Heart left ventricle (tissue), 16 donors: ENCODE measurements at places on chromosomes 5 and 9. TPM values are rescaled to one million over a fixed set of nuclear protein-coding genes. Genes with fewer than 3 reads are reported as not detected.

GRCh38 chr9:81906671-81907070, 21.6 kb upstream of the SPATA31D4 start:
- DNase-seq, result no peak
- no peaks in the 10 kb centered on the region for H3K36me3 ChIP-seq
- H3K4me1 ChIP-seq, result no peaks in the 10 kb centered on the region
- no peak overlapping the region for H3K27ac ChIP-seq
- no peak overlapping the region for H3K4me3 ChIP-seq

DNA sequence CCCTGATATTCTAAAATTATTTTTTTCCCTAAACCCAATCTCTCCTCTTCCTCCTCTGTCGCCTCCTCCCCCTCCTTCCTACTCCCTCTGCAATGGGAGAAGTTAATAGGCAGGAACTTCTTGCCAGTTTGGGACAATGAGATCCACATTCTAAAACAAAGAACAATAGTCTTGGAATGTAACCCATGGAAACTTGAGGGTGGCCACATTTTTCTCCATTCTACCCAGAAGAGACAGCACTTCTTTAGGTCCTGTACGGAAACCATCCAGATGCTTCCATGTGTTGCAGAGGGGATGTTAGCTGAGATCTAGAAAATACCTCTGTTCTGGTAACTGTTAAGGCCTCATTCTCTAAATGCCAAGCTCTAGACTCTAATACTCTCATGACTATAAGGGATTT, 10.0 kb downstream of the SPARC start:
- H3K27ac ChIP-seq, result peak overlapping the region; percentile 86
- peaks cover 40% of the 10 kb centered on the region for H3K36me3 ChIP-seq
- peaks cover 32% of the 10 kb centered on the region for H3K4me1 ChIP-seq
- no peaks in the 10 kb centered on the region for H3K27me3 ChIP-seq

DNA sequence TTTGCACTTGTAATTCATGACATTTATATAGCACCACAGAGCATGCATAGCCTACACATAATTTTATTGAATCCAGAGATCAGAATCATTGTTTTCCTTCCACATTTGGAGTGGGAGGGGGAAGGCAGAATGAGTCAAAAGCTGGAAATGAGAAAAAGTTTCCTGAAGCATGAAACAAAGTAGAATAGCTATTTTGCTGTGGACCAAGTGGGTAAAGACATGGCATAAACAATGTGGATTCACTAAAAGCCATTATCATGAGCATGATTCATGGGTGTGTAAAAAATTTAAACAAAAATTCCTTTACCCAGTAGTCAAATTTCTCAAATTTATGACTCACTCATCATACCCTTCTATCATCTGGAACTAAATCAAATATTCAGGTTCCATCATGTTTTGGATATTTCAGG, 97.9 kb downstream of the YIPF5 start:
- H3K27ac ChIP-seq, result no peak overlapping the region
- H3K27me3 ChIP-seq, result no peaks in the 10 kb centered on the region
- H3K4me3 ChIP-seq, result no peak overlapping the region
- H3K36me3 ChIP-seq, result no peaks in the 10 kb centered on the region

DNA sequence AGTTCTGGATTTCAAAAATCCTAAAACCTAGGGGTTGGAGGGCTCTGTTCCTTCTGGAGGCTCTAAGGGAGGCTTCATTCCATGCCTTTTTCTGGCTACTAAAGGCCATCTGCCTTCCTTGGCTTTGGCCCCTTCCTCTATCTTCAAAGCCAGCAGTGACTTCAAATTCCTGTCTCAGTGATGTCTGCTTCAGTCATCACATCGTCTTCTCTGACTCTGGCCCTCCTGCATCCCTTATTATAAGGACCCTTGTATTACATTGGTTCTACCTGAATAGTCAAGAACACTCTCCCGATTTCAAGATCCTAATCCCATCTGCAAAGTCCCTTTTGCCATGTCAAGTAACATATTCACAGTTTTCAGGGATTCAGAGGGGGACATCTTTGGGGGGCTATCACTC, 60.3 kb downstream of the GNA14 start:
- peaks cover 18% of the 10 kb centered on the region for H3K4me1 ChIP-seq
- no peaks in the 10 kb centered on the region for H3K27me3 ChIP-seq

DNA sequence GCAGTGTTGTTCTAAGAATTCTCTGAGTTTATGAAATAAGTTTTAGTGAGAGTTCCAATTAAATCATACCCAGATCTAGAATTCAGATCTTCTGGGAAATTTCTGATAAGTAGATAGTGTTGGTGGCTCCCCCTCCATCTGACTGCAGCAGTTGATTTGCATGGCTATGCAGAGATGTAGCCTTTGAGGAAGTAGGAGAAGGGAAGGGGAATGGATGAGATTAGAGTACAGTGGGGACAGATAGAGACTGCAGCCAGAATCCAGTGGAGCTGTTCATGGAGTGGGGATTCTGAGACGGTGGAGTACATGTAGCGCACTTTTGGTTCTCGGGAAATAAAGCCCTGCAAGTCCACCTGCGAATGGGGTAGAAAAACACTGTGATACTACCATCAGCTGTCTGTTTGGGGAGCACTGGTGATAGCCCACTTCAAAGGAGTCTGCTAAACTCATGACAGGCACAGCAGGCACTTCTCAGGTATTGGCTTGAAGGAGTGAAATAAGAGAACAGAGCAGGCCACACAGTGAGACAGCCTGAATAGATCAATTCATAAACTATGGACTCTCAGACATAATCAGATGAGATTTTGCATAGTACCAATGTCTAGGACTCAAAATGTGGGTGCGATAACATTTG, 96.8 kb downstream of the ALDH1A1 start:
- no peak overlapping the region for H3K4me3 ChIP-seq
- no peak overlapping the region for H3K27ac ChIP-seq
- H3K4me1 ChIP-seq, result peaks cover 12% of the 10 kb centered on the region
- no peaks in the 10 kb centered on the region for H3K27me3 ChIP-seq
- DNase-seq, result no peak

DNA sequence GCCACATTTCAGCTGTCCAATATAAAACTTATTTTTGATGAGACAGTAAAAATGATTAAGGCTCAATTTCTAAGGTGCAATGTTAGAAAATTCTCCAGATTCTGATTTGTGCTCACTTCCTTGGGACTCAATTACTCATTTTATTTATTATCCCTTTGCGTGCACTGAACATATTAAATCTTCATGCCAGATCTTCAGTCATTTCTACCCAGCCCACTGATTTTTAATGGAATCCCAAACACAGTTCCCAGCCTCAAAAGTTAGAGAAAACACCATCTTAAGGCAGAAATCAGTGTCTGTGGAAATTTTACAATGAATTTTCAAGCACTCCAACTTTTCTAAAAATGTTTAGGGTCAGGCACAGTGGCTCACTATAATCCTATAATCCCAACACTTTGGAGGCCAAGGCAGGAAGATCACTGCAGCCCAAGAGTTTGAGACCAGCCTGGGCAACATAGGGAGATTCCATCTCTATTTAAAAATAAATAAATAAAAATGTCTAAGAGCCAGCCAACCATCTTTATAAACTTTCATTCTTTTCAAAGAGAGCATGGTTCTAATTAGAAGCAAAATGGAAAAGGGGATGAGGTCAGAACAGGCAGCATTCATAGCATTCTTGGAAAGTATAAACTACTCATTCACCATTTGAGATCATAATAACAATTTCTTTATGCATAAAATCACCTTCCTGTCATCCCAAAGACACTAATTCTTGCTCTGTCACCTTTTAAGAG, 53.7 kb downstream of the TLE1 start:
- no peak overlapping the region for H3K4me3 ChIP-seq
- no peaks in the 10 kb centered on the region for H3K4me1 ChIP-seq
- DNase-seq, result no peak
- H3K36me3 ChIP-seq, result no peaks in the 10 kb centered on the region
- no peaks in the 10 kb centered on the region for H3K27me3 ChIP-seq
- H3K27ac ChIP-seq, result no peak overlapping the region

DNA sequence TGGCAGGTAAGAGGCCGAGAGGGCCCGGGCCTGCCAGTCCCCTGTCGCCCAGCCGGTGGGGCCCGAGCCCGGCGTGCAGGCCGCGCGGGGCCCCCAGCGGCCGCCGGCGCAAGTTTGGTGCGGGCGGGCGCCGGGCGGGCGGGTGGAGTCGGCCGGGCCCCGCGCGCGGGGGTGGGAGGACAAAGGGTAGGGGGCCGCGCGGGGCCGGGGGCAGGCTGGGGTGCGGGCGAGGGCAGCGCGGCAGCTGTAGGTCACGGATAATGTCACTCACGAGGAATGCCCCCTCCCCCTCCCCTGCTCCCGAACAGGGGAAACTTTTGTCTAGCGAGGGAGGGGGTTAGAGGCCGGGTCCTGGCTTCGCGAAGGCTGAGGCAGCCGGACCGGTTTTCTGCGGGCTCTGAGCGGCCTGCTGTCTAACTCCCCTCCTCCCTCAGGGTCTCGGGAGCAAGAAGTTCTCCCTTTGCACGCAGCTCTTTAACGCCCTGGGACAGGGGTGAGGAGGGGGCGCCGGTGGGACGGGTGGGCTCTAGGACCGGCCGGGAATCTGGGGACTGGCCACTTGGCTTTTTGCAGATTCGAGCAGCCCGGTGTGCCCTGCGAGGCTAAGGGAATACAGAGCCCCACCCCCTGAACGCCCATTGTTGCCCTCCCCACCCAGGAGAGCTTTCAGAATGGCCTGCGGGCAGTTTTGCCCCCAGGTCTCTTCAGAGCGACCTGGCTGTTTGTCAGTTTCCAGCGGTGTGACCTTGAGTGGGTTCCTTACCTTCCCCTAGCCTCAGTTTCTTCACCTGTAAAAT, 21.3 kb upstream of the NDST1 start:
- no peaks in the 10 kb centered on the region for H3K27me3 ChIP-seq
- peaks cover 41% of the 10 kb centered on the region for H3K4me1 ChIP-seq
- H3K36me3 ChIP-seq, result no peaks in the 10 kb centered on the region
- H3K4me3 ChIP-seq, result peak overlapping the region; percentile 93

DNA sequence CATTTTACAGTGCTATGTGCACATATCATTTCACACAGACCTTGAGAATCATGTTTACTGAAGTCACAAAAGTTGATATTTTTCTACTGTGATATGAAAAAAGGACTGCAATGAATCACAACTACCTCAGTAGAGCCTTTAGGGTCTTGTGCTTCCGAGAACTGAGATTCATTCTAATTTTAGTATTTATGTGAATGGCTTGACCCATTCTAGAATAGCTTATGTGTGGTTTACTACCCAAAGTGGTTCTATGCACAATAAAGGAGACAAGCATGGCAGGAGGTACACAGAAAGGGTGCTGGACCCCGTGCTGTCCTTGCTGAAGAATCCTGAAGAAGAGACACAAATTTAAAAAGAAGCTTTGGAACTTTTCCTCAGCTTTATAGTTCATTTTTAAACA, 28.2 kb downstream of the MEF2C start:
- no peaks in the 10 kb centered on the region for H3K4me1 ChIP-seq
- no peak overlapping the region for H3K27ac ChIP-seq
- H3K4me3 ChIP-seq, result no peak overlapping the region
- DNase-seq, result no peak
- H3K36me3 ChIP-seq, result no peaks in the 10 kb centered on the region

DNA sequence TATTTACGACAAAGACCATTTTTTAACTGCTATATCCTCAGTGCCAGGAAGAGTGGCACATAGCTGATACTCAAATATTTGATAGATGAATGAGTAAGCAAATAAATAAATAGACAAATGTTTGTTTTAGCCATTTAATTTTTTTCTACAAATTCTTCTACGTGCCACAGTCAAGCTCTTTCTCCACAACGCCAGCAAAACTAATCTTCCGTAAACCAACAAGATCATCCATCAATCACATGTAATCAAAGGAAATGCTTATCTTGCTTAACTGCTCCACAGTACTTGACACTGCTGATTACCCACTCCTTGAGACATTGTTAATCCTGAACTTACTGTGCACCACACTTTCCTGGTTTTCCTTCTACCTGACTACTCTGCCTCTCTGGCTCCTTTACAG, 136.7 kb downstream of the EDIL3 start:
- no peak overlapping the region for H3K4me3 ChIP-seq
- no peak for DNase-seq
- no peaks in the 10 kb centered on the region for H3K36me3 ChIP-seq
- no peaks in the 10 kb centered on the region for H3K27me3 ChIP-seq
- H3K27ac ChIP-seq, result no peak overlapping the region

GRCh38 chr5:73668017-73668416, 42.0 kb downstream of the ARHGEF28 start:
- H3K4me1 ChIP-seq, result no peaks in the 10 kb centered on the region
- no peaks in the 10 kb centered on the region for H3K36me3 ChIP-seq
- H3K27ac ChIP-seq, result no peak overlapping the region

- H3K4me3 ChIP-seq, result no peak overlapping the region
- no peak for DNase-seq
- no peak overlapping the region for H3K27ac ChIP-seq
- no peaks in the 10 kb centered on the region for H3K27me3 ChIP-seq
Measured at GRCh38 chr5:122099060-122099790, 21.2 kb upstream of the LOX start.

DNA sequence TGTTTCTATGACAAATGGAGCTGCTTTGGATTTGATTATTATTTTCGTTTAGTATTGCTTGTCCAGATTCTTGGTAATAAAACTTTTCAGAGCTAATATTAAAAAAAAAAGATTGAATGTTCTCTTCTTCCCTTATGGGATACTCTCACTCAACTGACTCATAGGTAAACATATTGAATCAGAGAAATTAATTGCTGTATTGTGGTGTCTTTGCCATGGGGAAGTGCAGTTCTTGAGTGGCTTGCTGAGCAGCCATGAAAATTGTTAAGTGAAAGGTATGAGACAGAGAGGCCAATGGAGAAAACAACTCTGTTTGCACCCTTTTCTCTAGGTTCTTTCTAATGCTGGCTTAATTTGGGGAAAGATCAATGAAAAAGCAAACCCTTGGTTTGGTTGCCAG, 149.9 kb upstream of the HMHB1 start:
- H3K4me3 ChIP-seq, result no peak overlapping the region
- H3K4me1 ChIP-seq, result no peaks in the 10 kb centered on the region
- no peak overlapping the region for H3K27ac ChIP-seq
- DNase-seq, result no peak
- H3K27me3 ChIP-seq, result no peaks in the 10 kb centered on the region

GRCh38 chr5:115787426-115787825, 29.0 kb downstream of the CDO1 start:
- H3K27me3 ChIP-seq, result no peaks in the 10 kb centered on the region
- H3K4me1 ChIP-seq, result no peaks in the 10 kb centered on the region
- no peaks in the 10 kb centered on the region for H3K36me3 ChIP-seq
- DNase-seq, result no peak

GRCh38 chr9:75063556-75064305, 24.2 kb downstream of the NMRK1 start:
- no peak overlapping the region for H3K4me3 ChIP-seq
- H3K27ac ChIP-seq, result no peak overlapping the region
- H3K27me3 ChIP-seq, result no peaks in the 10 kb centered on the region
- no peak for DNase-seq
- H3K36me3 ChIP-seq, result peaks cover 28% of the 10 kb centered on the region

CCDC171 gene
- 2.1 TPM for total RNA-seq

FRMPD1 gene
- total RNA-seq, result 1.0 TPM

TLE1 gene
- 9.8 TPM for total RNA-seq

ORM2 gene
- not detected for total RNA-seq

SPATA31E1 gene
- total RNA-seq, result not detected

GABRA6 gene
- total RNA-seq, result not detected
